ENCODE measurements at places on chromosomes 3 and 15. TPM values are rescaled to one million over a fixed set of nuclear protein-coding genes. Genes with fewer than 3 reads are reported as not detected.

DNA sequence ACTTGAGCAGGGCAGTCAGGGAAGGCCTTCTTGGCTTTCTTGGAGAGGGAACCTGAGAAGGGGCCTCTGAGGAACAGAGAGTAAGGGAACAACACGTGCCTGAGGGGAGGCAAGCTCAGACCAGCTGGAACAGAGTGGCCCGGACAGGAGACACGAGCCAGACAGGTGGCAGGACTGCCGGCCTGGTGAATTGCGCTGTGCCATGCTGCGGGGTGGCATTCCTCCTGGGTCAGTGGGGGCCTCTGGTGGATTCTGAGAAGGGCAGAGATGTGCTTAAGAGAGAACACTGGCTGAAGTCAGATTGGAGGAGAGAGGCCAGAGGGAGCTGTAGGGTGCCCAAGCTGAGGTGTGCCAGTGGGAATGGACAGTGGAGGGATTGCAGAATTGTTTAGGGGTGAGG is 4.9 kb downstream of the CHAC1 start:
- no peak for DNase-seq

GRCh38 chr15:90489944-90490343 is 39.8 kb upstream of the CRTC3 start:
- no peak for DNase-seq

- DNase-seq = no peak
Measured at GRCh38 chr15:53378096-53378800, 381.2 kb downstream of the WDR72 start.

DNA sequence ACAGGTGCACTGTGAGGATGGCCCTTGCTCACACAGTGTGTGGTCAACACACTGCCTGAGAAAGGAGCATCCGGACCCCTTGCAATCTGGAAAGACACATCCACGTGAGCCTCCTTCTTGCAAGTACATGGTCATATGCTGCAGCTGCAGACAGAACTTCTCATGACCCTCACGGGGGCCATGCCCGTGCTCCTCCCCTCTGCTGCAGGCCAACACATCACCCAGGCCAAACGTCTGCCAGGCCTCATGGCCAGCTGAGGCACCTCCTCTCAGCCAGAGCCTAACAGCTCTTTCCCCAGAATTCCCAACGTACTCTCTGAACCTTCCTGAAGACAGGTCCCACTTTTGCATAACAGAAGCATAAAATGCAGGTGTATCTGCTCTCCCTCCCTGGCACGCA is 25.3 kb downstream of the SLC41A3 start:
- DNase-seq = no peak

DNA sequence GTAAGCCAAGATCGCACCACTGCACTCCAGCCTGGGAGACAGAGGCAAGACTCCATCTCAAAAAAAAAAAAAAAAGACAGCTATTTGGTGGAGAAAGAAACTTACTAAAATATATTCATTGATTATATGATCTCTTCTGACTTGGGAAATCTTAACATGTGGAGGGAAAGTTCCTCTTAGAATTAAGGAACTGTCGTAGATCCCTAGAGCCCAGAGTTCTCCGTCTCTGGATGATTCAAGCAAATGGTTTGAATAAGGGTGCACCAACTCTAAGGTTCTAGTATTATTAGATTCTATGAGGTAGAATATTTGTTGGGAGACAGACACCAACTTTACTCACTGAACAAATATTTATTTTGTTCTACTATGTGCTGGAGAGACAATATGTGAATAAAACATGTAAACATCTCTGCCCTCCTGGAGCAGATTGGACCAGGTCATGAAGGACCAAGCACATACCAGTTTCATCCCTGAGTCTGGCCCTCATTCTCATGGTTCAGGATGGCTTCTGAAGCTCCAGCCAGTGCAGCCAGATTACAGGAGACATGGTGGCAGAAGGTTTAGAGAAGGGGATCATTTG is 129.7 kb downstream of the MITF start:
- no peak for DNase-seq

GRCh38 chr15:78405336-78405924 is 32.6 kb upstream of the IREB2 start:
- no peak for DNase-seq

- no peak for DNase-seq
Measured at GRCh38 chr3:195911946-195912270, 3.6 kb upstream of the TNK2 start.

The FILIP1L gene
- 0.24 TPM for total RNA-seq

The MOBP gene
- not detected for total RNA-seq

The ZKSCAN7 gene
- 8.0 TPM for total RNA-seq

The ZPLD1 gene
- not detected for total RNA-seq

The SPESP1 gene
- total RNA-seq = 1.1 TPM

The GUCA1C gene
- not detected for total RNA-seq

The SELENOS gene
- 27.3 TPM for total RNA-seq

All from B cell (primary cell).